ENCODE measurements at places on chromosomes 4 and X.

DNA sequence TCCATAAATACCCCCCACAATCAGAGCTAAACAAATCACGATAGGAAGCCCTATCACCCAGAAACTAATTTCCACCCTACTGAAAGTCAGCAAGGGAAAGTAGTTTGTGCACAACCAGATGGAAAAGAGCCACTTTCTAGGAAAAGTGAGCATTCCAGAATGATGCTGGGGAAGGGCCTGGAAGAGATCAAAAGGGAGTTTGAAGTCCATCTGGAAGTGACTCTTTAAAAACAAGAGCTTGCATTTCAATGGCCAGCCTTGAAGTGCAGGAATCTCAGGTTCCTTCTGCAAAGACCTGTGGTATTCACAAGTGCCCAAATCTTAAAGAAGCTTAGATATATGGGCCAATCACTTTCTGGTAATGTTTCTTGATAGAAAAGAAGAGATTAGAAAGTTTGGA is 97.0 kb upstream of the LDB2 start:
- DNase-seq: no peak

DNA sequence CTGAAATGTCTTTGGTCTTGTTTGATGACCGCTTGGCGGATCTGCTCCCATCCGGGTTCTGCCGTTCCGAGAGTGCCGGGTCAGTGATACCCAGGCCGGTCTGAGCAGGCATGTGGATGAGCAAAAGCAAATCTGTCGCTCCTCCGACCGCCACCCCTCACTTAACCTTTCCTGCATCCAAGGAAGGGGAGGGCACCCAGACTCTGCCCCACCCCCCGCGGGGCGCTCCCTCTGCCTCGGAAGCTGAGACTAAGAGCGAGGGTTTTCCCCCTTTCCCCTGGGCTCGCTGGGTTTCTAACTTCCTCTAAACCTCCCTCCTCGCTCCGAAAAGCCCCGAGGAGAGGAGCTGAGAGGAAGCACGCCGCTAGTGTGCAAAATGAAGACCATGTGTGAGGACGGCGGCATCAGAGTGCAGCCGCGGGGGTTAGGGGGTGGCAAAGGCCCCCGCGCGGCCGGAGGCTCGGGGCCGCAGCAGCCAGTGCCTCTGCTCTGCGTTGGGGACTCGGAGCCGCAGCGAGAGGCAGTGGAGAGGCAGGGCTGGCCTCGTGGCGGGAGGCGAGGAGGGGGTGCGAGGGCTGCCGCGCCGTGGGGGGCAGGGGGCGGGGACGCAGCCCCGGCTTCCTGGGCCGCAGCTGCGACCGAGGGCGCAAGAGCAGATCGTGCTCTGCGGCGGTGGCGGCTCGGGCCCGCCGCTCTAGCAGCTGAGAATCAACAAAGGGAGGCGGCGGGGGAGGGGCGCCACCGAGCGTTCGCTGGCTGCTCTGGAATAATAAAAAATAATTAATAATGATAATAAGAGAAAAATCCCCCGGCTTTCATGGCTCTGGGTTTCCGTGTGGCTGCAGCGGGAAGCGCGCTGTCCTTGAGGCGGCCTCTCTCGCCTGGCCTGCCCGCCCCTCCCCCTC is 55.8 kb upstream of the BCOR start:
- DNase-seq: no peak

DNA sequence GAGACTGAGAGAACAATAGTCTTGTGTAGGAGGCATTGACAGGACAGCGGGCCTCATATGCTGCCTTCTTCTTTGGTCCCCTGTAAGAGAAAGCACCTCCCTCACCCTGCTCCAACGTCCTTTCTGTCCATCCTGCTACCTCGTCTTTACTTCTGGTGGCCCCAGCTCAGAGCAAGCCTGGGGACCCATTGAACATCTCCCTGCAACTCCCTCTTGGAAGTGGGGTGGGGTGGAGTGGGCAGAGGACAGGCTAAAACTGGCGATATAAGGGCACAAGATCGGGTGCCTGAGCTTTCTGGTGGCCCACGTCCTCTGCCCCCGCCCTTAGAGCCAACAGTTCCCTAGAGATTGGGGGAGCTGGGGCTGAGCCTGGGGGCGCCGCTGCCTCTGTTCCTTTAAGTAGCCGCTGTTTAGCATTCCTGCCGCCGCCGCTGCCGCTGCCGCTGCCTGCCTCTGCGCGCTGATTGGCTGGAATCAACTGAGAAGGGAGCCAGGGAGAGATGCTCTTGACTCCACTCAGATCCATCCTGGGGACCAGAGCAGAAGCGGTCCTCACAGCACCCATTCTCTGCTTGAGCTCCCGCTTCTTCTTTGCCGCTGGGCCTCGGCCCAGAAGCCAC is at the start of gene DLG3:
TSS of gene DLG3 (plus strand) at position 510 of the 620 bp plus-strand sequence. CDS start 367 bp downstream, outside the sequence.
- no peak for DNase-seq

DNA sequence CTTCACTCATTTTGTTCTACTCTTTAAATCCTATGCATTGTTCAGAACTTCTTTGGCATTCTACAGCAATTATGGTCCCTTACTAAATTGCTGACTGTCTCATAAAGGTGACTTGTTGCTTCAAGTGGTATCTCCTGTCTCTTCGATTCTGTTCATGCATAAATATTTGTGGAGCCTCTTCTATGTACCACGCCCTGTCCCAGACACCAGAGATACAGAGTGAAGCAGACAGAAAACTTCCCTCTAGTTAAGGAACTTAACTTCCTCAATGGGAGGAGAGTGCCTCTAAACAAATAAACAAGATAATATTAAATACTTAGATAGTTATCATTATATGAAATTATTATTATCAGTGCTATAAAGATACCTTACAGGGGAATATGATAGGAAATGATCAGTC is 235.7 kb downstream of the FRAS1 start:
- DNase-seq: no peak

GRCh38 chr4:25892796-25893195 is 21.2 kb upstream of the SMIM20 start:
- DNase-seq: no peak

Measured in activated gamma-delta T cell treated with anti-CD3 and anti-CD28 coated beads, Interleukin-2, amount 50 U/mL, for 16 hours (primary cell).